ENCODE measurements at places on chromosomes 2 and 18. TPM values are rescaled to one million over a fixed set of nuclear protein-coding genes. Genes with fewer than 3 reads are reported as not detected.

The NEUROD1 gene
- not detected for total RNA-seq

The NAT8 gene
- not detected for total RNA-seq

The DUSP2 gene
- total RNA-seq, result 0.54 TPM

The ZNF892 gene
- 7.2 TPM for total RNA-seq

The EPB41L5 gene
- 29.3 TPM for total RNA-seq

The MYCN gene
- total RNA-seq, result 2.4 TPM

The RAPGEF4 gene
- total RNA-seq, result 6.2 TPM

The ACOXL gene
- not detected for total RNA-seq

The SRBD1 gene
- 15.0 TPM for total RNA-seq

The DYNC2LI1 gene
- 10.9 TPM for total RNA-seq

The CABLES1 gene
- 22.7 TPM for total RNA-seq

The IL36RN gene
- not detected for total RNA-seq

The GYPC gene
- 5.8 TPM for total RNA-seq

The ALPG gene
- total RNA-seq, result not detected

The BIN1 gene
- 68.0 TPM for total RNA-seq

The CAPN14 gene
- under 0.01 TPM for total RNA-seq

The TPO gene
- total RNA-seq, result not detected

The AFTPH gene
- 26.8 TPM for total RNA-seq

The TXNDC2 gene
- total RNA-seq, result not detected

The CNDP1 gene
- not detected for total RNA-seq

The EFEMP1 gene
- 2,267 TPM for total RNA-seq

The UBE2E3 gene
- 39.0 TPM for total RNA-seq

The IMPACT gene
- total RNA-seq, result 21.6 TPM

The IL36G gene
- total RNA-seq, result not detected

The TNFRSF11A gene
- total RNA-seq, result 3.1 TPM

The LIMS1 gene
- 136 TPM for total RNA-seq

The GRB14 gene
- 2.1 TPM for total RNA-seq

The HOXD8 gene
- total RNA-seq, result 4.1 TPM

The LBX2 gene
- 1.4 TPM for total RNA-seq

The GREB1L gene
- total RNA-seq, result 1.2 TPM

The CYP20A1 gene
- 34.5 TPM for total RNA-seq

The WDPCP gene
- total RNA-seq, result 5.9 TPM

The EFR3B gene
- 0.28 TPM for total RNA-seq

The QPCT gene
- total RNA-seq, result 16.7 TPM

The ASAP2 gene
- total RNA-seq, result 61.9 TPM

The CCDC68 gene
- 5.9 TPM for total RNA-seq

The ZDBF2 gene
- 9.3 TPM for total RNA-seq

The ADGRF3 gene
- total RNA-seq, result under 0.01 TPM

The PROC gene
- not detected for total RNA-seq

The GALNT3 gene
- 0.09 TPM for total RNA-seq

The SERPINB12 gene
- total RNA-seq, result not detected

The LRRC30 gene
- total RNA-seq, result not detected

The MEX3C gene
- total RNA-seq, result 40.2 TPM

The PJVK gene
- total RNA-seq, result 0.66 TPM

The STPG4 gene
- total RNA-seq, result 0.09 TPM

The ACMSD gene
- not detected for total RNA-seq

The ABCB11 gene
- total RNA-seq, result 0.18 TPM

The ZFP36L2 gene
- total RNA-seq, result 5.1 TPM

The IRS1 gene
- under 0.01 TPM for total RNA-seq

The AOX1 gene
- total RNA-seq, result 3.9 TPM

The ZBTB7C gene
- total RNA-seq, result not detected

The REG3G gene
- not detected for total RNA-seq

The MTERF4 gene
- total RNA-seq, result 31.4 TPM

The C2orf92 gene
- total RNA-seq, result 1.2 TPM

The PLGLB2 gene
- 1.3 TPM for total RNA-seq

The HPCAL1 gene
- 55.2 TPM for total RNA-seq

The G6PC2 gene
- not detected for total RNA-seq

The CWC22 gene
- 13.0 TPM for total RNA-seq

The XDH gene
- total RNA-seq, result not detected
